ENCODE measurements at places on chromosomes 1 and 21. TPM values are rescaled to one million over a fixed set of nuclear protein-coding genes. Genes with fewer than 3 reads are reported as not detected.

- DNase-seq: no peak
- H3K4me1 ChIP-seq: no peaks in the 10 kb centered on the region
- no peak overlapping the region for H3K4me3 ChIP-seq
- H3K36me3 ChIP-seq: no peaks in the 10 kb centered on the region
Observed at GRCh38 chr1:169529068-169529642, 43.4 kb upstream of the SLC19A2 start.

- DNase-seq: no peak
- H3K36me3 ChIP-seq: no peaks in the 10 kb centered on the region
- no peaks in the 10 kb centered on the region for H3K27me3 ChIP-seq
- H3K4me3 ChIP-seq: no peak overlapping the region
- no peaks in the 10 kb centered on the region for H3K4me1 ChIP-seq
- H3K27ac ChIP-seq: no peak overlapping the region
Observed at GRCh38 chr1:222243902-222244301, 304.0 kb downstream of the HHIPL2 start.

DNA sequence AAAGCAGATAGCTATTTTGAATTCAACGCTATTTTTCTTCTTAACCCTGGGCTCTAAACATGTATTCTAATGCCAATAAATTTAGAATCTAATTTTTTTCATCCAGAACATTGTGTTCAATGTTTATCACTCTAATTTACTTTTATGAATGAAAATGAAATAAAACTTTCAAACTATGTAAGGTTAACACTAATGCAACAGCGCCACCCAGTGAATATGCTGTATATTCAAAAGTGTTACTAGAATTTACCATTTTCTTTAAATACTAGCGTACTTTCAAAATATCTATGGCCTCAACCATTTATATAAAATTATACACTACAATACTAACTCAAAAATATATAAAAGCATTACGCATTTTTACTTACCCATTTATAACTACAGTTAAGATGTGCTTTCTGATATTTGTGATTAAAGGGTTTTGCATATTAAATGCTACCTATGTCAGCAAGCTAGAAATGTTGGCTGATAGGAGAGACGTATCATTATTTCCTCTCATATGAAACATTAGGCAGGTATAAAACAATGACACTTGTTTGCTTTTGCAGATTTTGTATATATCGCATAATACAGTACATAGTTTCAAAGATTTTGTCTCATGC, 5.9 kb upstream of the NUF2 start:
- no peak overlapping the region for H3K4me3 ChIP-seq
- peaks cover 8% of the 10 kb centered on the region for H3K4me1 ChIP-seq
- no peak overlapping the region for H3K27ac ChIP-seq
- no peaks in the 10 kb centered on the region for H3K36me3 ChIP-seq

DNA sequence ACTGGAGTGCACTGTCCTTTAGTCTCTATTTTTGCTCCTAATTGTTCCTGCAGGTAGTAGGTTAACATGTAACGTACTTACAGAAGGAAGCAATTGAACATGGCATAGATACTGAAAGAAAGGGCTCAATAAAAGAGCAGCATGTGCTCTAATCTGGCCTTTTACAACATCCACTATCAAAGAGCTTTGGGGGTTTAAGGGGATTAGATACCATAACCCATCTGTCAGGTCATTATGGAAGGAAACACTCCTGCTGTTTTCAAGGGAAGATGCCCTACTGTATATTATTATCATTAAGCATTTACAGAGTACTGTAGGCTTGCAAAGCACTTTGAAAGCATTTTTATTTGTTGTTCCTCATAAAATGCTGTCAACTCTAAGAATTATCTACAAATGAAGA, 152.8 kb downstream of the TTLL7 start:
- H3K27ac ChIP-seq: no peak overlapping the region
- H3K36me3 ChIP-seq: no peaks in the 10 kb centered on the region

DNA sequence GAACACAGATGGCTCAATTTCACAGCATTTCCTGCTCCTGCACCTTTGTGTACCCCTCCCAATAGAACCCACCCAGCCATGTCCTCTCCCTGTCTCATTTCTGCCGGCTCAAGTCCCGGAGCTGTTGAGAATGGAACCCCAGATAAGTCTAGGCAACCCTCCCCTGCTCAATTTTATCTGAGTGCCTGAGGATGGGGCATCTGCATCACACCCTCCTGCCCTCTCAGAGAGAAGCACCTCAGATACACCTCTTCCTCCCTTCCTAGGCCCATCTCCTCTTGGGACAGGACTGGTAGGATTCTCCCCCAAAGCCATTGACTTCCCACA, 1.1 kb downstream of the KIF21B start:
- H3K4me3 ChIP-seq: peak overlapping the region; percentile 86
- peak overlapping the region; percentile 69 for H3K27ac ChIP-seq
- no peaks in the 10 kb centered on the region for H3K27me3 ChIP-seq
- DNase-seq: no peak
- no peaks in the 10 kb centered on the region for H3K36me3 ChIP-seq
- H3K4me1 ChIP-seq: peaks cover 81% of the 10 kb centered on the region

DNA sequence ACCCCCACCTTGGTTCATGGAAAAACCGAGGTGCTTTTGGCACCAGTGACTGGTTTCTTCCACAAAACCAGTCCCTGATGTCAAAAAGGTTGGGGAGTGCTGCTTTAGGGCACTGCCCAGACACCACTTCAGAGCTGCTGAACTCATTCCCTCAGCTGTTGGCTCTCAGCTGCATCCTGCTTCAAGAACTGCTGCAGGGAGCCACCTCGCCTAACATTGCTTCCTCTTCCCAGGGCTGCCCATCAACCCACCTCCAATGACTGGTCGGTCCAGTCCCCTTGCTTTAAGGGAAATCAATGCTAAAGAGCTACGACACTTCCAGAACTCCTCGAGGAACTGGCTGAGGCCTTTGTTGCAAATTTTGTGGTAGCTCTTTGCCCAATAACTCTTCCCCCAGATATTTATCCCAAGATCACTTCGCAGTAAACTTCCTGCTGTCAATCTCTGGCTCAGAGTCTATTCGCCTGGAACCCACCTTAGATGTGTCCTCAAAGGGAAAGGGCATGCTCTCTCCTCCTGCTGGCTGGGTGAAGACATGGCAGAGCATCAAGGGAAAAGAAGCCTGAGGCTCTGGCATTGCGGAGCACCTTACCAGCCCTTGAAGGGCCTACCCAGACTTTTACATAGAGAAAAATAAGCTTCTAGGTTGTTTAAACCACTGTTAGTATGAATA, 29.0 kb downstream of the C1orf52 start:
- peak; percentile 8 for DNase-seq
- H3K27ac ChIP-seq: no peak overlapping the region
- no peaks in the 10 kb centered on the region for H3K4me1 ChIP-seq
- no peak overlapping the region for H3K4me3 ChIP-seq

GRCh38 chr1:231723146-231723545, 96.6 kb downstream of the DISC1 start:
- H3K4me3 ChIP-seq: no peak overlapping the region
- H3K36me3 ChIP-seq: no peaks in the 10 kb centered on the region
- H3K27ac ChIP-seq: no peak overlapping the region
- DNase-seq: no peak
- H3K27me3 ChIP-seq: no peaks in the 10 kb centered on the region

DNA sequence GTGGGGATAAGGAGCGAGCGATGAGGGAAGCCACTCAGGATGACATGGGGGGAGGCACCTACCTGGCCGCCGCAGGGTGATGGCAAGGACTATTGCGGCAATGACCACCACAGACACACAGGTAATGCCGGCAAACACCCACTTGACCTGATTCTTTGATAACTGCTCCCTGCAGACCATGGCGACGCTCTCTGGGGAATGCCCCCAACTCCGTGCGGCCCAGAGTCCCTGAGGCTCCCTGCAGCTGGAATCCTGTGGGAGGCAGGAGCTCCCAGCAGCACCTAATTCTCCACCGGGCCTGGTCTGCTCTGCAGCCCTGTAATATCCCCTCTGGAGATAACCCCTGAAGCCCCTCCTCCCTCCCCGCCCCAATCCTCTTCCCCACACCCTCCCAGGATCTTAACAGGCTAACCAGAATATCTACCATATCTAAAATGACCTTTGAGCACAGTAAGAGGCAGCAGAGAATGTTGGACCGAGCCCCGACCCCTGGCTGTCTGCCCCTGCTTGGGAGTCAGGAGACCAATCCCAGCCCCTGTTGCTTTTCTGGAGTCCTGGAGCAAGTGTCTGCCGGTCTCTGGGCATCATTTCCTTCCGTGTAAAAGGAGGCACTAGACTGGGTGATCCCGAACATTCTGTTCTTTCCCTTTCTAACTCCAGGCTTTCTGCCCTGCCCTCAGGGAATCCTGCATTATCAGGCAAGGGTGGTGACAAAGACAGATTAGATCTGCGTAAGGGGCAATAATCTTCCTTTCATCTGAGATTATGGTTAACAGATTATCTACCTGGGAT, at the start of gene FAM151A:
FAM151A (minus strand) TSS at position 310 of the 792 bp plus-strand sequence; CDS start at position 180, 130 bp downstream.
- no peaks in the 10 kb centered on the region for H3K27me3 ChIP-seq
- H3K36me3 ChIP-seq: no peaks in the 10 kb centered on the region
- H3K4me1 ChIP-seq: no peaks in the 10 kb centered on the region
- H3K27ac ChIP-seq: no peak within 1 kb of the TSS

DNA sequence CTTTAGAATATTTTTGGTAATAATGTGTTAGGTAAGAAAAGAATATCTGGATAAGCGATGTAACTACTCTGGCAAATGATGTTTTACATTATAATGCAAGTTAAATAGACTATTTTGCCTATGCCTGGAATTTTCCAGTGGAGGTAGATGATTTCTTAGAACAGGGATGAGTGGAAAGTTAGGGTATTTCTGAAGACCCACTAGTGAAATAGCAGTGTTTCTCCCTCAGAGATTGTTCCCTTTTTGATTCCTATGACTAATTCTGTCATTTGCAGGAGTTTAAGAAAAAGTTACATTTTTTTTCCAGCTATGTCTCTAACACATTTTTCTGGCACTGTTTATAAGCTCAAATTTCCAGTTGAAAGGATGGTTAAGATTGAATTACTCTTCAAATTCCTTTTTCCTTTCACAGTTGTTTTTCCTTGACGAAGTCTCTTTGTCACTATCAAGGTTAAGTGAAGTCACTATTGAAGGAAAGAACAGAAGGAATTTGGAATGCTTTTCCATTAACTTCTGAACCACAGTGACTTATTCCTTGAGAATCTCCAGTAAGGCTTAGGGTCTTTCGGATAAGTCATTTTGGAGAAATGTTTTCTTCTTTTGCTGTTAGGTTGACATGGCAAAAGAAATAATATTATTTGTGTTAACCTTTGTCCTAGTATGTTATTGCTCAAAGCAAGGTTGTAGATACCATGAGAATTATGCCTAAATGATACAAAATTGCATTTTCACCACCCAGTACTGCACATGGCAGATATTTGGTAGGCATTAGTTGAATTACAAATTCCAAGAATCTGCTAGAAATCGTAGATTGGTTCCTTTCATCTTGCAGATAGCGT, 42.9 kb upstream of the ZNF326 start:
- peaks cover 7% of the 10 kb centered on the region for H3K4me1 ChIP-seq
- H3K36me3 ChIP-seq: no peaks in the 10 kb centered on the region
- no peak overlapping the region for H3K27ac ChIP-seq
- H3K4me3 ChIP-seq: no peak overlapping the region
- DNase-seq: no peak

DNA sequence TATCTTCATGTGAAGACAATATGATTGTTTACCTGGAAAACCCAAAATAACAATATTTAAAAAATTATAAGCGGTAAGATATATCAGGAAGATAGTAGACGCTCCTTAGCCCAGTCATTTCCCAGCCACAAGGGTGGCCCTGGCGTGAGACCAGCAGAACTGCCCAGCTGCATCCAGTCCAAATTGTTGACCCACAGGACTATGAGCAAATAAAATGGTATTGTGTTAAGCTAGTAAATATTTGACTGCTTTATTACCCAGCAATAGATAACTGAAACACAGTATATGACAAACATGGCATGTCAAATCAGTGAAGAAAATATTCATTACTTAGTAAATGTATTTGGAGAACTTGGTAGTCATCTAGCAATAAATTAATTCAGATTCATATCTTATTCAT, 294.3 kb upstream of the SPAG17 start:
- H3K36me3 ChIP-seq: no peaks in the 10 kb centered on the region
- no peak for DNase-seq
- no peak overlapping the region for H3K4me3 ChIP-seq
- no peak overlapping the region for H3K27ac ChIP-seq
- H3K27me3 ChIP-seq: no peaks in the 10 kb centered on the region

- H3K4me1 ChIP-seq: no peaks in the 10 kb centered on the region
- no peak overlapping the region for H3K27ac ChIP-seq
- peak; percentile 3 for DNase-seq
- H3K27me3 ChIP-seq: no peaks in the 10 kb centered on the region
Observed at GRCh38 chr1:180415985-180416633, 86.3 kb downstream of the ACBD6 start.

GRCh38 chr1:219088778-219089557, 84.7 kb upstream of the LYPLAL1 start:
- no peak overlapping the region for H3K27ac ChIP-seq
- DNase-seq: no peak
- H3K4me3 ChIP-seq: no peak overlapping the region

- no peaks in the 10 kb centered on the region for H3K4me1 ChIP-seq
- no peak overlapping the region for H3K27ac ChIP-seq
- H3K27me3 ChIP-seq: peaks cover 15% of the 10 kb centered on the region
- peak; percentile 29 for DNase-seq
Observed at GRCh38 chr1:159177272-159177907, 6.0 kb downstream of the CADM3 start.

- H3K4me3 ChIP-seq: no peak overlapping the region
- no peak overlapping the region for H3K27ac ChIP-seq
- no peaks in the 10 kb centered on the region for H3K4me1 ChIP-seq
- no peaks in the 10 kb centered on the region for H3K27me3 ChIP-seq
- H3K36me3 ChIP-seq: no peaks in the 10 kb centered on the region
Observed at GRCh38 chr1:6888268-6888667, 103.0 kb downstream of the CAMTA1 start.

DNA sequence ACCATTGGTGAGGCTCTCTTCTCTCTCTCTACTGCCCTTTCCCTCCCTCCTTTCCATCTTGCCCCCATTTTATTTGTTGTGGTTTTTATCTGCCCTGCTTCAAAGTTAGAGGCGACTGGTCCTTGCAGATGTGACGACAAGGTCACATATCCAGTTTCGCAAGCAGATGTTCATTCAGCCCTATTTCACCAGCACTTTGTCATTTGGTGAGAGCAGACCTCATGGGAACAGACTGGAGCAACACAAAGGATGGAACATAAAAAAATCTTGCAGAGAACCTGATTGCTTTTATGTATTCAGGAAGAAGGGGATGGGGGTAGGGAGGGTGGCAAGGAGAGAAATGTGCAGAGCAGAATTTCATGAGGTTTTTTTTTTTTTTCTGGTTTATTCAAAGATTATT, 84.3 kb downstream of the ELAVL4 start:
- H3K4me1 ChIP-seq: no peaks in the 10 kb centered on the region
- no peaks in the 10 kb centered on the region for H3K36me3 ChIP-seq
- H3K4me3 ChIP-seq: no peak overlapping the region
- no peak overlapping the region for H3K27ac ChIP-seq

- H3K27ac ChIP-seq: no peak overlapping the region
- H3K27me3 ChIP-seq: no peaks in the 10 kb centered on the region
- H3K36me3 ChIP-seq: no peaks in the 10 kb centered on the region
- no peak overlapping the region for H3K4me3 ChIP-seq
- no peak for DNase-seq
Observed at GRCh38 chr1:234584926-234585325, 25.1 kb downstream of the IRF2BP2 start.

GRCh38 chr1:1157426-1157913, 16.2 kb upstream of the TTLL10 start:
- H3K27me3 ChIP-seq: no peaks in the 10 kb centered on the region
- DNase-seq: peak; percentile 41
- peaks cover 8% of the 10 kb centered on the region for H3K4me1 ChIP-seq
- no peaks in the 10 kb centered on the region for H3K36me3 ChIP-seq
- H3K4me3 ChIP-seq: peak overlapping the region; percentile 56

TCHHL1 gene
- not detected for total RNA-seq

SPATA45 gene
- total RNA-seq: not detected

KCNJ9 gene
- total RNA-seq: not detected

MYBPHL gene
- not detected for total RNA-seq

KLHDC9 gene
- total RNA-seq: 0.53 TPM

All from CD4-positive, alpha-beta memory T cell (primary cell).